ENCODE measurements at places on chromosomes 12 and 14. TPM values are rescaled to one million over a fixed set of nuclear protein-coding genes. Genes with fewer than 3 reads are reported as not detected.

RASAL1 gene
- total RNA-seq, result 1.6 TPM

PLEKHG3 gene
- 69.7 TPM for total RNA-seq

CPNE6 gene
- total RNA-seq, result 1.8 TPM

DNA sequence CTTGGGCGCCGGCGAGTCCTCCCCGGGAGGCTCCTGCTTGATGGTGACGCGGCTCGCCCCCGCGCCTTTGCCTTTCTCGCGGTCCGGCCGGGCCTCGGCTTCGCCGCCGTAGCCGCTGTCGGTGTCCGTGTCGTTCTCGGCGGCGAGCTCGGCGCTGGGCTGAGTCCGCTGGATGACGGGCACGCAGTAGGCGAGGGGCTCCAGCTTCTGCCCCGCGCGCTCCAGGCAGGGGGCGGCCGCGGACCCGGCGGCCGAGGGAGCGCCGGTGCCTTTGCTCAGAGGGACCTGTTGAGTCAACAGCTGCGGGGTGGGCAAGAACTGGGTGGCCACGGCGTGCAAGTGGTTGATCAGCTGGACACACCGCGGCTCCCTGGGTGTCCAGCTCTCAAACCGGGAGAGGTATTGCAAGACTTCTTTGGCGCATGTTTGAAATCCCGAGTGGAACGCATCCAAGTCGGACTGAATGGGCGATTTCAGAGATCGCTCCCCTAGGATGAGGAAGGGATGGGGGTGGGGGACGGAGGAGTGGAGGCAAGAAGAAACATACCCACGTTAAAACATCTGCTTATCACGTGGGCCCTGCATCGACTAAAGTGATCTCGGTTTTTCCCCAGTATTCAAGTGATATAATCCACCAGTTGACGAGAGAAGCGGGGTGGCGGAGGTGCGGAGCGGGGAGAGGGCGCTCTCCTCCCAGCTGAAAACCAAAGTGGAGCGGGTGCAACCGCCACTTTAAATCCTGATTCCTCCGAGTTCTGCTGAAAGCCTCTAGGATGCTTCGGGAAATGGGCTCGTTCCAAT is 2.0 kb downstream of the BHLHE41 start:
- DNase-seq, result peak; percentile 64

DNA sequence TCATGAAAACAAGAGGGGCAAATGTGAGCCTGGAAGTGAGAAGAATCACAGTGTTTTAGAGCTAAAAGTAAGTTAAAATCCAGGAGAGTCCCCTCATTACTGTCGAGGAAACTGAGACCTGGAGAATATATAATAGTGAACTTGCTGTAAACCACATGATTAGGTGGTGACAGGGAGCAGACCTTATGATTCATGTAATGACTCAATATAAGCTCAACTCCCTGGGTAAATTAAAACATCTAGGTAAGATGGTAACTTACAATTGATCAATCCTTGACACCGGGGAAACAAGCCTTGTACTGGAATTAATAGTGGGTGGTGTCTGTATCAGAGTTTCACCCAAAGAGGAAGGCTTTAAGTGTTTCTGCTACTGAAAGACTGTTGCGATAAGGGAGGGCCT is 269.3 kb downstream of the SNAPC1 start:
- DNase-seq, result no peak

- DNase-seq, result no peak
Observed at GRCh38 chr14:70013271-70013873, 134.2 kb downstream of the SMOC1 start.

DNA sequence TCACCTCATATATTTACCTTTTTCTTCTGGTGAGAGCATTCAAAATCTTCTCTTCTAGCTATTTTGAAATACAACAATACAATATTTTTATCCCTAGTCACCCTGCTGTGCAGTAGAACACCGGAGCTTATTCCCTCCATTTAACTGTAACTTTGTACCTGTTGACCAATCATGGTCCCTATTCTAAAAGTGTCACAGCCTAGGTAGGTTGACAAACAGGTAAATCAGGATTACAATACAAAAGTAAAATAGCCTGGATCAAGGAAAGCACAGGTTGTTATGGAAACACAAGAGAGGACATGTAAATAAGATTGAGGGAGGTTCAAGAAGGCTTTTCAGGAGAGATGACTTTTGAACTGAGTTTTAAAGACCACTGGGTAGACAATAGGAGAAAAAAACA is 670.9 kb downstream of the DIO2 start:
- no peak for DNase-seq

GRCh38 chr12:6639151-6639801 is 3.5 kb upstream of the LPAR5 start:
- DNase-seq, result no peak

- DNase-seq, result peak; percentile 34
Observed at GRCh38 chr14:22977684-22978486, 4.5 kb downstream of the AJUBA start.

- DNase-seq, result no peak
Observed at GRCh38 chr12:14169281-14169680, 187.9 kb upstream of the GRIN2B start.

GRCh38 chr14:33808187-33808586 is 142.7 kb downstream of the EGLN3 start:
- no peak for DNase-seq

DNA sequence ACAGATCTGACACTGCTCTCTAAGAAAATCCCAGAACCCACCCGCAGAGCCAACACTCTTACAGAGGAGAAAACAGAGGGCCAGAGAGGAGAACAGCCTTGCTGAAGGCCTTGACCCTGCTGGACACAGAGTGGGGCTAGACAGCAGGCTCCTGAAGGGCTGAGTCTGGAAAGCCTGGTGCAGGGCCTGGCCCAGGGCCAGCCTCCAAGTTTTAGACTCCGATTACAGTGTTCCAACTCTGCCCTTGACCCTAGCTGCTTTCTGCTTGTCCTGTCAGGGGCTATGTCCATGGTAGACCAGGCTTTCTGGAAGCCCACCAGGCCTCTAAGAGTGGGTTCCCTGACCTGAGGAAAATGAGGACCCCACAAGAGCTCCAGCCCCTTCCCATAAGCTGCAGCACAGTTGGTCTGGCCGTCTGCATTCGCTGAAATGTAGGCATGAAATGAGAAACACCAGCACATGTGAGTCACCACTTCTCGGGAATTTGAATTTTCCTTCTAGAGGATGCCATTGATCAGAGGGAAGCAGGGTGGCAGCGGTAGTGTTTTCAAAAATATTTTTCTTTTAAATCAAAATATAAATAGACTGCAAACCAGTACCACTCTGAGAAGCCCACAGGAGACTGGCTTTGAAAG is 154.4 kb downstream of the CALM1 start:
- DNase-seq, result no peak

DNA sequence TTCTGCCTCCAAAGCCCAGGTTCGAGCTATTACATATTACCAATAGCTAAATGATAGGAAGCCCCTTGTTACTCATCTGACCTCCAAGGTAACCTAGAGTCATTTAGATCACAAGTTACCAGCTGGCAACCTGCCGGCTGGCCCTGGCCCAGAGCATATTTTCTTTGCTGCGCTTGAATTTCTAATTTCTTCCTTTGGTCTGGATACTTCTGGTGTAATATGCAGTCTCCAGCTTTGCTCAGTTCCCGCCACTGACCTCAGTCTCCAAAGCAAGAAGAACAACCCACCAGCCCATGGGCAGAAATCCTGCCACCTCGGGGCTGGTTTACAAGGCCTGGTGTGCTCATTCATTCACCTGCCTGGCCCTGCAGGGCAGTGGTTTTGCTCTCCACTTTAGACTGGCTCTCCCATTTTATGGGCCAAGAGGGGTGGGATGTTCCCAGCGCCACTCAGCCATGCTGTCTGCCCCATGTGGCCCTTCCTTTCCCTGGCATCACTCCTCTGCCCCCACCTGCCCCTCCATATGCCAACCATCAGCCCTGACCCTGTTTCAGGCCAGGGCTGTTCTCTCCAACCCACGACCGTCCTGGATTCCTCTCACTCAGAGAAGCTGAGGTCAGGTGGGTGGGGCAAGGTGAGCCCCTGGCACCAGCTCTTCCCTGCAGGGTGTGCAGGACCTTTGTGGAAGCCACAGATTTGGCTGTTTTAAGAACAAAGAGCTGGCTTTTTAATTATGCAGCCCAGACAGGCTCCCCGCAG is 76.0 kb downstream of the PRIMA1 start:
- no peak for DNase-seq

DNA sequence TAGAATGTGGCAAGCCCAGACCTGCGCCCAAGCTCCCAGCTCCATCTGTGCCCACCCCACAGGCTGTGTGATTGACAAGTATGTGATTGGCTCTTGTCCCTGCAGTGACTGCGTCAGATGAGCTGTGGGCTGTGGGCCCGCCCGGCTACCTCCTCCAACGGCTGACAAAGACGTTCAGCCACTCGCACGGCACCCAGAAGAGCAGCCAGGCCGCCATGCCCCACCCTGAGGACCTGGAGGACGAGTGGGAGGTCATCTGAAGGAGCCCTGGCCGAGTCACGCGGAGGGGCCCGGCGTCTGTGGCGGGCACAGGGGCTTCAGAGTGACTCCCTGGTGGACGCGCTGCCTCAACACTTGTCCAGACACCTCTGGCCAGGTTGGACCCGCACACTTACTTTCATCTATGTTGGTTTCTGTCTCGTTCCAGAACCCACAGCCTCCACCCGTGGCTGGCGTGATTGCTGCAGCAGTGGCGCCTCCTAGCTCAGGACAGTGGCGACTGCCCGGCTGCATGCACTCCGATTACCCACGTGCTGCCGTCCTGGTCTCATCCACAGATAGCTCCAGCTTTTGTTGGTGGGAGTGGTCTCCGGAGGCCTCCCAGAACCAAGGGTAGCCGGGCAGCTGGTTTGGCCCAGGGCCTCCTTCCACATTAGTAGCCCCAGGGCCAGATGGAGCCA is 11.4 kb downstream of the ANKRD9 start:
- no peak for DNase-seq

All from prostate gland (tissue), 2 donors.